Activated effector memory CD4-positive, alpha-beta T cell treated with Interleukin-2 at 50 U/mL for 16 hours (primary cell): ENCODE measurements at places on chromosomes 13 and 19.

GRCh38 chr19:28388988-28389387 lies 824.0 kb downstream of the UQCRFS1 start:
- DNase-seq = no peak

- DNase-seq = no peak
These were observed 472.8 kb upstream of the SGCG start for GRCh38 chr13:22707946-22708345.

GRCh38 chr19:13102416-13102665 lies 317 bp downstream of the LYL1 start:
- no peak for DNase-seq

DNA sequence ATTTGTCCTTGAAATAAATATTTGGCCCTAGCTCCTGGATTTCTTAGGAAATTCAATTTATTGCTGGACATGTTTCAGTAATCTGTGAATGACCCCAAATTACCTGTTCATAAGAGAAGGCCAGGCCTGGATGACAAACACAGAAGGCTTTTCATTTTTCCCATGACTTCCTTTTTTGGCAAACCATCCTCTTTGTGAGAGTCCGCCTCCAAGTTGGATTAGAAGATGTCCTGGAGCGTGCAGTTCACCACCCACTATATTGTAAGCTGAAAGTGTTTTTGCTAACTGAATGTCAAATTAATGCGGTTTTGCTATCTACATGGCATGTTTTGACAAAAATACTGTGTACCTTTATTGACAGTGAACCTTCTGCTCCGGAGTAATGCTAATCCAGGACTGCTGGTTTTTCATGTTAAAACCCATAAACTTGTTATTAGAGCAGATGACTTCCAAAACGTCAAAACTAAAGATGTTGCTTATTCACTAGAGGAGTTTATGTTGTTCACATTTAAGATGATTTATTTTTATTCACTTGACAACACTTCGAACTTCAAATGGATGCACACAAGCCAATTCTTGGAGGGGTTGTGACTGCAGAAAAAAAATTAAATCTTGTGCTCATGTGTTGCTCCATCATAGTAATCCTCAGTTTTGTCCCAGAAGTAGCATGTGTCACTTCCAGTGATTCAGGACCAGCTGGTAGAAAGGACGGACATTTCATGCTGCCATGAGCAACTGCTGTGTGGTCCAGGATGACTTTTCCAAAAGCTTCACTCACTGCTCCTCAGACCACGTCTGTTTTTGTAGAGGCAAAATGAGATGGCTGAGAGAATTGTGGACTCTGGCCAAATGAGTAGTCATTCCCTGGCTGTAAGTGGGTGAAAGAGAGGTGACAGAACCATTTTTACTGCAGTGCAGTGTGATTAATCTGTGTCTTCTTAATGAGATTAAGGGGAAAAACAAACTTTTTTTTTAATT lies 71.0 kb downstream of the ITGBL1 start:
- DNase-seq = no peak

DNA sequence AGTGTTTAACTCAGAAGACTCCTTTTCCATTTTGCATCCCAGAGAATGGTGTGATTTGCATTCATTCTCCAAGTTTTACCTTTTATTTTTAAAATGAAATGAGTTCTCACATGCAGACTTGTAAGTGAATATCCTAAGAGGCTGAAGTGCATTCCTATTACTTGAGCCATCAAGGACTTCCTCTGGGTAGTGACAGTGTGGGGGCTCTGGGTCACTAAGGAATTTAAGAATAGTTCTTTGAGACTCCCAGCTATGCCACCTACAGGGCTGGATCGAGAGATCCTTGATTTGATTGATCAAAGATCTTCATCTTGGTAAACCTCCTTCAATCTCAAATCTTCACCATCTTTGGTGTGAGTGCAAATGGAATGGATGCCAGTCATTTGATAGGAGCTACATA lies 36.3 kb upstream of the SLC10A2 start:
- DNase-seq = no peak

DNA sequence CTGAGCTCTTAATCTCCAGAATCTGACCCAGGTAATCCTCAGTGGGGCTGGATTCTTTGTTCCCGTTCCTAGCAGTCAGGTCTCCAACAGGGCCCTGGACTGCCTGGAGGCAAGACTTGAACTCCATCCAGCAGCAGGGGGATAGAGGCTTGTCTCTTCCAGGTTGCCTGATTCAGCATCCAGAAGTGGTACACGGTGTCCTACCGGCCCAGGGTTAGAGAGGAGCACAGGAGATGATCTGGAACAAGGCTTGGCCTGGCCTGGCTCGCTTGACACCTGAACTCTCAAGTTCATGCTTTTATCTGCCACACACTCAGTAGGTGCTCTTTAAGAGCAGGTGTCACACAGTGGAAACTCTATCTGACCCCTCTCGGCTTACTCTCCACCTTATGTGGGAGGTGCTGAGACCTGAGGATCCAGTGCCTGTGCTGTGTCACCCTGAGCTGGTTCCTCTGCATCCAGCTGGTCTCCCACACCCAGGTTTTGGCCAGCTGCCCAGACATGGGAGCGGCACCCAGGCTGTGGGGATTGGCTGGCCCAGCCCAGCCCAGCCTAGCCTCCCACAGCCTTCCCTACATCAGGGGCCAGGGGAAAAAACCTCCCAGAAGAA lies at the start of gene CYP4F3:
CYP4F3 (plus strand) TSS at position 604 of the 610 bp plus-strand sequence. CDS start 519 bp downstream, outside the sequence.
- DNase-seq = no peak
